ENCODE measurements at places on chromosomes 2 and 18.

- no peak for DNase-seq
Measured at GRCh38 chr2:34734662-34735061, 1135.6 kb upstream of the FAM98A start.

GRCh38 chr2:190554357-190555006, 20.0 kb upstream of the NEMP2 start:
- no peak for DNase-seq

- DNase-seq, result no peak
Measured at GRCh38 chr2:239187464-239188253, 213.2 kb downstream of the HDAC4 start.

- DNase-seq, result no peak
Measured at GRCh38 chr18:52431683-52432082, 91.7 kb downstream of the DCC start.

DNA sequence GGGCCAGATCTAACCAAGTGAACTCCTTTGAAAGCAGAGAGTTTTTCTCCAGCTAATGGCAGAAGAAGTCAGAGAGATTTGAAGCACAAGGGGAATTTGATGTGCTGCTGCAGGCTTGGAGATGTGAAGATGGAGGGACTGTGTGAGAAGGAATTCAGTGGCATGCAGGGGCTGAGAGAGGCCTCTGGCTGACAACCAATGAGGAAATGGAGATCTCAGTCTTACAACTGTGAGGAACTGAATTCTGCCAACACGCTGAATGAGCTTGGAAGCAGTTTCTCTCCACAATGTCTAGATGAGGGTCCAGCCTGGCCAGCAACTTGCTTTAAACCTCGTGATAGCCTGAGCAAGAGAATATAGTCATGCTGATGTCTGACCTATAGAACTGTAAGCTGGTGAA, 224.1 kb upstream of the DPP10 start:
- no peak for DNase-seq

- no peak for DNase-seq
Measured at GRCh38 chr2:178865146-178865936, 58.1 kb upstream of the TTN start.

- DNase-seq, result no peak
Measured at GRCh38 chr2:562391-563364, 114.5 kb downstream of the TMEM18 start.

DNA sequence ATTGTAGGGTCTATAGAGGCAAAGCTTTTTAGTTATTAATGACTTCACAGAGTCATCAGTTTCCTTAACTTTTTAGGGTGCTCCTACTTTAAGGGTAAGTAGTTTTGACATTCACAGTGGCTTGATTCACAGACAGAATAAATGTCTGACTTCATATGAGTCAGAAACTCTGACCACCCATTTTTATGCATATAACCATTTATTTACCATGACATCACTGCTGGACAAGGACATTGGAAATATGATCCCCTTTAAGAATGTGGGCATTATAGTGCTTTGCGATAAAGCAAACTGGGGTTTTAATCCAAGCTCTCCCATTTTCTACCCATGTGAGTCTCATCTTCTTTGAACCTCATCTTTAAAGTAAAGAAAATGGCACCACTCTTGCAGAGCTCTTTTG, 162.0 kb upstream of the MC4R start:
- DNase-seq, result no peak

GRCh38 chr2:29532436-29532835, 388.9 kb downstream of the ALK start:
- DNase-seq, result no peak

DNA sequence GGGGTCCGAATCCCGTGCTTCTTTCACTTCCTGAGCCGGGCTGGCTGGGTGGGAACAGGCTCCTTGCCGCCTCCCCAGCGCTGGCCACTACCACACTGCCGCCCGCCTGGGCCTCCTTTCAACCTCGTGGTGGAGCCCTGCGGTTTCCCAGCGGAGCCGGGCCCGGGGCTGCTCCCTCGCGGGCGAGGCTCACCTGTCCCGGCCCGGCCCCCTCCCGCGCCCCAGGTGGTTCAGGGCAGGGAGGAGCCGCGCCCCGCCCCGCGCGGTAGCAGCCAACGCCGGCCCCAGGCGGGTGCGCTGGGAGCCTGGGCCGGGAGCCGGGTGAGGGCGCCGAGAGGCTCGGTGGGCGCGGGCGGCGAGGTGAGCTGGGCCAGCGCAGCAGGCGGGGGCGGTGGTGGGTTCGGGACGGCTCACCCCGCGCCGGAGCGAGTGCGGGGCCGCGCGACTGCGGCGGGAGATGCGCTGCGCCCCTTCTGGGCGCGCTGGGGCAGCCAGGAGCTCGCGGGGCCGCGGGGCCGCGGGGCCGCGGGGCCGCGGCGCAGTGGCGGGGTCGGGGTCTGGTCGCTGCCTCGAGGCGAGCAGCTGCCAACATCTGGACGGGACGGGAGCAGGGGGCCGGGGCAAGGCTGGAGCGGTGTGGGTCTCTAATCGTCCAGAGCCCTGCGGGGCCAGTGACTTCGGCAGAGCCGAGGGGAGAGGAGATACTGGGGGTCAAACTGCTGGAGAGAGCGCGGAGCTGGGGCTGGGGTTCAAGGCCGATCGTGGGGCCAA, at the start of gene LYPD6B:
TSS of gene LYPD6B (plus strand) at position 258 of the 771 bp plus-strand sequence. CDS start 92,250 bp downstream, outside the sequence.
- DNase-seq, result no peak

GRCh38 chr2:39513641-39514094, 76.6 kb upstream of the MAP4K3 start:
- no peak for DNase-seq

GRCh38 chr2:170530284-170530745, 184.8 kb upstream of the SP5 start:
- no peak for DNase-seq

DNA sequence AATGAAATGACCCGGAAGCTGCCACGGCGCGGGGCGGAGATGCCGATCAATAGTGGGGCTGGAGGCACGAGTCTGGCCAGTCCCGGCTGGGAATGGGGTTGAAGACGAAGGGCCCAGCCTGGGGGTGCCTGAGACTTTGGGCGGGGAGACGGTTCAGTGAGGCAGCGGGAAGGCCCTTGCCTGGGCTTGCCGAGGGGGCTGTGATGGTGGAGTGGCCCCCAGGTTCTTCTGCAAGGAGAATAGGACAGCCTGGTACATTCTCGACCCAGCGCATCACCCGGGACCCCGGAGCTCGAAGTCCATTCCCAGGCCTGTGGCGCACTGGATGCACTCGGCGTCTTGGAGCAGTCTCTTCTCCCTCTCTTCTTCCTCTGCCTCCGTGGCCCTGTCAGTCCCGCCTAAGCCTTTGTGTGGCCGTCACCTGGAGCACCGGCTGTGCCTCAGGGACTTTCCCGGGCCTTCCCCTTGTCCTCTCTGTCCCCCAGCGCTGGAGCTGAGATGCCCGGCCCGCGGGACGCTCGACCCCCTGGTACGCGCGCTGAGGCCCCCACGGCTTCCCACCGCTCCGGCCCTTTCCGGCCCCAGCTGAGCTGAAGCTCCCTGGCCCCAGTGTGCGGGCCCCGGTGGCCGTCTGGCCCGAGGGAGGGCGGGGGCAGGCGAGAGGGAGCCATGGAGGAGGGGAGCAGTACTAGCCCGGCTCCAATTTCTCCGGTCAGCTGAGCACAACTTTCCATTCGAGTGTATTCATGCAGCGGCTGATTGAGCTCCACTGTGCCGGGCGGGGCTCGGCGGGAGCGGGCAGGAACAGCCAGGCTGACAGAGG, 8.0 kb downstream of the SIX3 start:
- DNase-seq, result no peak

- DNase-seq, result no peak
Measured at GRCh38 chr2:159153951-159154350, 132.6 kb downstream of the WDSUB1 start.

DNA sequence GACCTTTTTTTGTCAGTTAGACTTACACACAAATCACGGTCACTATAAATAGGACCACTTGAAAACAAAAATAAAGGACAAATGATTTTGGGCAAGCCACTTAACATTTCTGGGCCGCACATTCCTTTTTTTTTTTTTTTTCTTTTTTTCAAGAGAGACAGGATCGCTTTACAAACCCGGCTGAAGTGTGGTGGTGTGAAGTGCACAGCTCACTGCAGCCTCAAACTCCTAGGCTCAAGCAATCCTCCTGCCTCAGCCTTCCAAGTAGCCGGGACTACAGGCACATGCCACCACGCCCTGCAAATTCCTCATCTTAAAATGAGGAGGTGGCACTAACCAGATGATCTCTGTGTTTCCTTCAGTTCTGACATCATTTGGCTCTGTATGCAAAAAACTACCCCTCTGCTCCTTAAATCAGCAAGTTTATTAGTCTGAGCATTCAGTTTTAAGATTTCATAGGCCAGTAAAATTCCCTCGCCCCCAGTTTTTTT, 28.3 kb upstream of the MRO start:
- DNase-seq, result no peak

GRCh38 chr18:68604256-68604655, 110.7 kb downstream of the TMX3 start:
- no peak for DNase-seq

DNA sequence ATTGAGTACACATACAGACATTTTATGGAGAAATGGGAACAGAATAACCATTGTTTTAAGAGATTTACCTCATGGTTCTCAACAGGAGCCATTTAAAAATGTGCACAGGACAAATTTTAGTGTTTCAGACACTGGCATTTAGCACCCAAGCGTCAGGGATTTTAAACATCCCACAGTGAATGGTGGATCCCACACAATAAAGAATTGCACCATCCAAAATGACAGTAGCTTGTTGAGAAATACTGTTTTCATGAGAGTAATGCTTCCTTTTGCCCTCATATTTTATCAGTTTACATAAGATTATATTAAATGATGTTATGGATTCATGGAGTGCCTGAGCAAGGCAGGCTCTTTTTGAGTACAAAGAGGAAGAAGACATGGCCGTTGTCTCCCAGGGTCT, 54.0 kb downstream of the MFSD6 start:
- no peak for DNase-seq

DNA sequence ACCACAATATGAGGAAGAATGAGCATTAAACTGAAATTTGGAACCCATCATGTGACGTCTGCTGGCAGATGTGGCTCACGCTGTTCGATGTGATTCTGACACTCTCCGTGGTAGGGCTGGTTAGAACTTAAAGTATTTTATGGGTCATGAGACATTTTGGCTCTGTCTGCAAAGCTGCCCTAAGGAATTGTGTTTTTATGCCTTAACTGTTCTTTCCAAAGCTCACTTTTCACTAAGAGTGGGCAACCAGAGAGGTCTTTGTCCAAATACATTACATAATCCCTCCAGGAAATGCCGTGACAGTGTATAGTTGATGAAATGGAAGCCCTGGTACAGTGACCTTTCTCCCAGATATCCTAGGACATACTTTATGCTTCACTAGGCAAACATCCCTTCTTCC, 119.1 kb downstream of the AQP4 start:
- DNase-seq, result no peak

DNA sequence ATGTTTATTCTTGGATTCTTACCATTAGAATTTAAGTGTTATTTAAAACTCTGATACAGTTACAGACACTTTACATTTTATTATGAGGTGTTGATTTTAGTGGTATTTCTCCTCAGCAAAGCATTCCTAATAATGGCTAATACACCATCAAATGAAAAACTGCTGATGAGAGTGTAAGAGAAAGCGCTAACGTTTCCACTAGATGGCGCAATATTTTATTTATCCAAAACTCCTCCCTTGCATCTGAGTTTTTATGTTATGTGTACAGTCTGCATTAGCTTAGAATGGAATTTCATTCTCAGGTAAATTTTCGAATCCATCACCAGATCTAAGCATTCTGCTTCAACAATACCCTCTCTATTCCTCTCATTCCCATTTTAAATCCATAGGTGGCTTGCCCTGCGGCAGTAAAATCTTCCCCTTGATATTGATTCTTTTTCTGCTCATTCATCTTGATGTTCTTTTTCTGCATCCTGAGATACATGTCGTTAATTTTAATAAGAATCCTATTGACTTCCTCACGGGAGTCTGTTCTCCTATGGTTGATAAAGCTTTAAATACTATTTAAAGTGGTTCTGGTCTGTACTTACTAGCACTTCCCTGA, 53.9 kb downstream of the PRKRA start:
- DNase-seq, result no peak

GRCh38 chr18:68928762-68929675, 131.1 kb downstream of the CCDC102B start:
- no peak for DNase-seq

- no peak for DNase-seq
Measured at GRCh38 chr2:99106913-99107312, 34.6 kb upstream of the C2orf15 start.

- no peak for DNase-seq
Measured at GRCh38 chr2:7525746-7526145, 608.5 kb downstream of the RNF144A start.

DNA sequence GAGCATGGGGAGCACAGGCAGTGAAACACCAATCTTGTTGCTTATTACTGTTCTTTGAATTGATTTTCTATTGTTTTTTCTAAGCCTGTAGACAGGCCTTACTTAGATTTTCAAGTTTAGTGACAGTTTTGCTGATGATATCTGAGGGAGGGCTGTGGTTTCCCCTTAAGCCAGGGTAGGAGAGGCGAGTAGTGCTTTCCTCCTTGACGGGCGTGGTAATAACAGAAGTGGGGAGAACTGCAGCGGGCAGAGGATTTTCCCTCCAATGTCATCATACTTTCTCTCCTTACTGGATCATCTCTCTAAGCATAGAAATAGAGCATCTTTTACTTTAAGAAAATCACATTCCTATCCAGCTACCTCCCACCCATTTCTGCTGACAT, 314.4 kb downstream of the ALK start:
- no peak for DNase-seq

- no peak for DNase-seq
Measured at GRCh38 chr18:58980991-58981390, 116.3 kb downstream of the ZNF532 start.

- no peak for DNase-seq
Measured at GRCh38 chr18:48620071-48620470, 81.2 kb downstream of the CTIF start.

DNA sequence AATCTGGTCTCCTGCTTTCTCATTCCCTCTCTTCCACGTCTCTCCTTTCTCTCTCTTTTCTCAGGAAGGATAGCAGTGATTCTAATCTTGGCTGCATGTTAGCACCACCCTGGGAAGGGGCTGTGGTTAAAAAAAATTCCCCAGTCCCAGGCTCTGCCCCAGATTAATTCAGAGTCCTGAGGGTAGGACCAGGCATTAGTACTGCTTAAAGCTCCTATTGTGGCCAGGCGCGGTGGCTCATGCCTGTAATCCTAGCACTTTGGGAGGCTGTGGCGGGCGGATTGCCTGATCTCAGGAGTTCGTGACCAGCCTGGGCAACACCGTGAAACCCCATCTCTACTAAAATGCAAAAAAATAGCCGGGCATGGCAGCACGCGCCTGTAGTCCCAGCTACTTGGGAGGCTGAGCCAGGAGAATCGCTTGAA, 35.4 kb upstream of the EML4 start:
- no peak for DNase-seq

GRCh38 chr18:74803769-74804168, 206.1 kb downstream of the ZNF407 start:
- DNase-seq, result no peak

DNA sequence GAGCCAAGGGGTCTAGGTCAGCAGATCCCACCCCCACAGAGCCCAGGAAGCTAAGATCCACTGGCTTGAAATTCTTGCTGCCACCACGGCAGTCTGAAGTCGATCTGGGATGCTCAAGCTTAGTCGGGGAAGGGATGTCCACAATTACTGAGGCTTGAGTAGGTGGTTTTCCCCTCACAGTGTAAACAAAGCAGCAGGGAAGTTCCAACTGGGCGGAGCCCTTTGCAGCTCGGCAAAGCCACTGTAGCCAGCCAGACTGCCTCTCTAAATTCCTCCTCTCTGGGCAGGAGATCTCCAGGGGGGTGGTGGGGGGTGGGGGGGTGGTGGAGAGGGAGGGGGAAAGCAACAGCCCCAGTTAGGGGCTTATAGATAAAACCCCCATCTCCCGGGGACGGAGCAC, 419.5 kb downstream of the NUP35 start:
- no peak for DNase-seq

Measured in anterior cingulate cortex (tissue), 58 donors.